ENCODE measurements at places on chromosomes 7 and 10.

GRCh38 chr7:149214020-149214720 lies 18.8 kb downstream of the ZNF282 start:
- DNase-seq: no peak

GRCh38 chr10:52217531-52217930 lies 96.5 kb upstream of the DKK1 start:
- DNase-seq: no peak

DNA sequence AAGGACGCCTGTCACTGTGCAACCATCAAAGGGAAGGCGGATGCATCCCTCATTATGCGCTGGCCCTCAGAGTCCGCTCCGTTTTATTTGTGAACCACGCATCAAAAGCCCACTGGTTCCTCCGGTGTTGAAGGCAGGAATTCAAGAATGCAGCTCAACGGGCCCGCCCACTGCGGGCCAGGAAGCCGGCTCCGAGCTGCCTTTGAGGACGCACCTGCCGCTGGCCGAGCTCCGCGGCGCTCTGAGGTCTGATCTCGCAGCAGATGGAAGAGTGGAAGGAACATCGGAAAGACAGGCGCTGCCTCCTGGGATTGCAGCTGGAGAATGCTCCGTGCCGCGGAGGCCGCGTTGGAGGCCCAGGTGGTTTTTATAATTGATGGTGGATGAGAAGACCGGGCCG lies 56.9 kb upstream of the ADGRA1 start:
- no peak for DNase-seq

DNA sequence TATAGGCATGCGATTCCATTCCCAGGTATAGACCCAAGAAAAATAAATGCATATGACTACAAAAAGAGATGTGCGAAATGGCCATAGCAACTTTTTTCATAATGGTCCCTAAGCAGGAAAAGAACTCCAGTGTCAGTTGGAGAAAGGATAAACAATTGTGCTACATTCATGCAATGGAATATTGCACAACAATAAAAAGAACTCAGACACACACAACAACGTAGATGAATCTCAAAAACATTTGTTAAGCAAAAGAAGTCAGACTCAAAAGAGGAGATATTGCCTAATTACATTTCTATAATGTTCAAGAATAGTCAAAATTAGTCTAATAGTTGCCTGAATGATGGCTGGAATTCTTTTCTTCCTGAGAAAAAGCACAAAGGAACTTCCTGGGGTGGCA lies 141.1 kb upstream of the GLI3 start:
- no peak for DNase-seq

DNA sequence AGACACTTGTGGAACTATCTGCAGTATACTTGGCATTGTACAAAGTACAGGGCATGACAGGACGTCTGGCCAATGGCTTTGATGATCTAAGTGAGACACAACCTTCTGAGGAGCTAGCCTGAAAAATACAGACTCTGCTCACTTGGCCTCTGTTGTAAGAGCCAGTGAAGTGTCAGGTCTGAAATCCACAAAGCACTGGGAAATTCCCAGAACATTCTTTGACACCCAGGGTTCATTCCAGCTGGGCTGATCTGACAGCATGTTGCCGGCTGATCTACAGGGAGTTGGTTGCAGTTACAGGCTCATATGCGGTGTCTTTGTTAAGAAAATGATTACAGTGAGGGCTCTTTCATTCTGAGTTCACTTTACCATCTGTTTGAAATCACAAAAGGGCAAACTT lies 354.6 kb downstream of the PHF14 start:
- no peak for DNase-seq

All from kidney capillary endothelial cell (primary cell).